ENCODE measurements at places on chromosomes 4 and X. TPM values are rescaled to one million over a fixed set of nuclear protein-coding genes. Genes with fewer than 3 reads are reported as not detected.

Gene MID2
- 48.8 TPM for total RNA-seq

- DNase-seq = no peak
Observed at GRCh38 chrX:135591871-135592270, 71.4 kb downstream of the INTS6L start.

- no peak for DNase-seq
Observed at GRCh38 chr4:85028910-85029309, 62.4 kb upstream of the WDFY3 start.

Gene BTC
- 2.6 TPM for total RNA-seq

DNA sequence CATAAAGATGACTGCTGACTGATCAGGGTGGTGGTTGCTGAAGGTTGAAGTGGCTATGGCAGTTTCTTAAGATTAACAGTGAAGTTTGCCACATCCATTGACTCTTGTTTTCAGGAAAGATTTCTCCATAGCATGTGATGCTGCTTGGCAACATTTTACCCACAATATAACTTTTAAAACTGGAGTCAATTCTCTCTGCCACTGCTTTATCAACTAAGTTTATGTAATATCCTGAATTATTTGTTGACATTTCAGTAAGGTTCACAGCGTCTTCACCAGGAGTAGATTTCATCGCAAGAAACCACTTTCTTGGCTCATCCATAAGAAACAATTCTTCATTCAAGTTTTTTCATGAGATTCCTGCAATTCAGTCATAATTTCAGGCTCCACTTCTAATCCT is 166.5 kb upstream of the SPRY1 start:
- DNase-seq = no peak

- DNase-seq = no peak
Observed at GRCh38 chr4:185721190-185722028, 90.6 kb downstream of the SORBS2 start.

GRCh38 chr4:151990201-151990600 is 229.4 kb upstream of the GATB start:
- no peak for DNase-seq

GRCh38 chr4:105430811-105431210 is 43.1 kb downstream of the PPA2 start:
- no peak for DNase-seq

DNA sequence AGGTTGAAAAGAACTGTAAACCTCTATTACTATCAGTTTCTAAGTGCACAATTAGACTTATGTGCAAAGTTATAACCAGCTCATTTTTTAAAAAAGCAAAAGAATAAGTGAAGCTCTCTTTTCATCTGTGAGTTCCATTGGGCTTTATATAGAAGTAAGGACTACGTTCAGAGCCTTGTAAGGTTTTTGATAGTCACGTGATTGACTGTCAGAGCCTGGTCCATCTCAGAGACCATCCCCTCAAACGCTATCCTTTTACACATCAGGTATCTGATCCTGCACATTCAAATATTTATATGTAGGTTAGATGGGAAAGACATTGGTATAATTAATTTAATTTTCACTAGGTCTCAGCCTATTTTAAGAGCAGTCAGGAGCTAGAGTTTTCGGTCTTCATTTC is 279.3 kb downstream of the INPP4B start:
- no peak for DNase-seq

- DNase-seq = no peak
Observed at GRCh38 chr4:142913034-142913433, 66.9 kb upstream of the INPP4B start.

GRCh38 chrX:155330992-155331391 is 3.4 kb downstream of the CLIC2 start:
- no peak for DNase-seq

Gene MYL5
- not detected for total RNA-seq

Gene UGT2B10
- not detected for total RNA-seq

GRCh38 chr4:164138521-164138920 is 615.4 kb upstream of the SMIM31 start:
- no peak for DNase-seq

DNA sequence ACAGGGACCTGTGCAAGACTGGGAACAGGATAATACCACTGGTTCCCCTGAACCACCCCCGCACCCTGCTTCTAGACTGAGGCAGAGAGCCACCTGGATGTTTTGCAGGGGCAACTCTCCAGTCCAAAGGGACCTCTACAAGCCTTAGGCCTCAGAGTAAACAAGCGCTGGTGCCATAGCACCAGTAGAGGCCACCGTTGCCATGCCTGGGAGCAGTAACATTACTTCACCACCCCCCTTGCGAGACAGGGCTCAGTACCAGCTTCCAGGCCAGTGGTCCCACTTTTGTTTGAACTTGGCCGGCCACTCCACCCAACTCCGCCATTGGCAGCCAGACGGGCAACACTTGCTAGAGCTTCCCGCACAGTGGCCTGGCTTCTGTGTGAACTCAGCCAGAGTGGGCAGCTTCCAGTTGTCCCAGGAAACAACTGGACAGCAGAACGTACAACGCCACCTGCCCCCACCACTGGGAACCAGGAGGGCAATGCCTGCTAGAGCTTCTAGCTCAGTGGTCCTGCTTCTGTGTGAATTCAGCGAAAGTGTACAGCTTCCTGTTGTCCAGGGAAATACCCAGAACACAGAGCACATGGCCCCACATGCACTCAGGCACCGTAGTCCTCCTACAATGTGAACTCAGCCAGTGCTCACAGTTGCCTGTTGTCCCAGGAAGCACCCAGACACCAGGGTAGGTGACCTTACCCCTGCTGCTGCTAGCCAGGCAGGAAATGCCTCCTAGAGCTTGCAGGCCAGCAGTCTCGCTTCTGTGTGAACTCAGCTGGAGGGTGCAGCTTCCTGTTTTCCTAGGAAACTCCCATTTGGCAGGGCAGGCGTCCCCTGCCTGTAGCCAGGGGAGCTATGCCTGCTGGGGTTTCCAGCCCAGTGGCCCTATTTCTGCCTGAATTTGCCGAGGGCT is 39.9 kb upstream of the PCDH19 start:
- no peak for DNase-seq

- no peak for DNase-seq
Observed at GRCh38 chr4:70505151-70505748, 13.1 kb upstream of the AMTN start.

Gene TCEAL3
- 120 TPM for total RNA-seq

Gene SSX2B
- not detected for total RNA-seq

GRCh38 chr4:63777601-63778000 is 631.6 kb downstream of the TECRL start:
- no peak for DNase-seq

DNA sequence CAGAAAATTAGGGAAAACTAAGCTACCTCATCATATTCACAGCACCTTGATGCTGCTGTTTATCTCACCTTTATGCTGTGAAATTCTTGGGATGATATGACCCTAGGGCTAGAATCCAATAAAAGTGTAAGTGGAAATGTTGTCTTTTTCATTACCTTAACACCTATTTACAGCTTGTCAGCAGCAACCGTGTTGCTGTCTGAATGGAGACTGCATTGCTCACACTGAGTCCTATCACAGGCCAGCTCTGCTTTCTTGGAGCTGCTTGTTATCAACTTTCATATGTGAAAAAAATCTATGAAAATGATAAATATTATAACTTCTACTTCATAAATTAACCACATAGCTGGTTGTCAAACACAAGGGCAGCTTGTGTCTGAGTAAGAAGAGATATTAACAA is 789.5 kb downstream of the TECRL start:
- DNase-seq = no peak

Gene SLC39A8
- 38.6 TPM for total RNA-seq

DNA sequence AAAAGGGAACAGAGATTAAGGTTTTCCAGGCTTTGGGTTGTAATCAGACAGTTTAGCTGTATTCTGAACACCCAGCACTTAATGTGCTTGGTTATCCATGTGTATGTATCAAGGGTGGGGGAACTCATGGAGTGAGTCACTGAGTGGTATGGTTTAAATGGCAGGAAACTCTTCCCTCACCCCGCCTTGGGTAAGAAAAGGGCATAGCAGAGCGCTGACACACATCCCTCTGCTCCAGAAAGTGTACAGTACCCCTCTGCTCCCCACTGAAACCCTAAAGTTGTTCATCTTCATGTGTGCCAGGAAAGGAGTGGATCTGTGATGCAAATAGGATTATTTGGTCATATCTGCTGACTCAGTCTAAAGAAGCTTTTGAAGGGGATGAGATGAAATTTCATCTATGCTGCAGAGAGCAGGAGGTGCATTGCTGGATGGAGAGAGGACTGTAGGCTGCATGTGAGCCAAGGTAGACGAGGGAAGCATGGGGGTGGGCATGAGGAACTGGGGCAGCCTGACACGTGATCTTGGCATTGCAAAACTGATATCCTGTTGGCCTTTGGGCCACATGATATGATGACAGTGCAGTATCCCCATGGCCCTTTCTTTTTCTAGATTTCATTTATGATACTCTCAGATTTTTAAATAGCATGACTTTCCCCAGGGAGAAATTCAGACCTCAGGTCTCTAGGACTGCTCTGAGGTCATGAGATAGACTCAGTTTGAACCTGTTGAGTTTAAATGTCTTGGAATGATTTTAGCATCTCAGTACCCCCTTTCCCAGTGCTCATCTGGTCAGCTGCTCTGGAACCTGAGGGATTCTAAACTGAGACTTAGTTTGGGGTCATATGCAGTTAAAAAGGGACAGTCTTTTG is 84.8 kb downstream of the TMEM164 start:
- no peak for DNase-seq

DNA sequence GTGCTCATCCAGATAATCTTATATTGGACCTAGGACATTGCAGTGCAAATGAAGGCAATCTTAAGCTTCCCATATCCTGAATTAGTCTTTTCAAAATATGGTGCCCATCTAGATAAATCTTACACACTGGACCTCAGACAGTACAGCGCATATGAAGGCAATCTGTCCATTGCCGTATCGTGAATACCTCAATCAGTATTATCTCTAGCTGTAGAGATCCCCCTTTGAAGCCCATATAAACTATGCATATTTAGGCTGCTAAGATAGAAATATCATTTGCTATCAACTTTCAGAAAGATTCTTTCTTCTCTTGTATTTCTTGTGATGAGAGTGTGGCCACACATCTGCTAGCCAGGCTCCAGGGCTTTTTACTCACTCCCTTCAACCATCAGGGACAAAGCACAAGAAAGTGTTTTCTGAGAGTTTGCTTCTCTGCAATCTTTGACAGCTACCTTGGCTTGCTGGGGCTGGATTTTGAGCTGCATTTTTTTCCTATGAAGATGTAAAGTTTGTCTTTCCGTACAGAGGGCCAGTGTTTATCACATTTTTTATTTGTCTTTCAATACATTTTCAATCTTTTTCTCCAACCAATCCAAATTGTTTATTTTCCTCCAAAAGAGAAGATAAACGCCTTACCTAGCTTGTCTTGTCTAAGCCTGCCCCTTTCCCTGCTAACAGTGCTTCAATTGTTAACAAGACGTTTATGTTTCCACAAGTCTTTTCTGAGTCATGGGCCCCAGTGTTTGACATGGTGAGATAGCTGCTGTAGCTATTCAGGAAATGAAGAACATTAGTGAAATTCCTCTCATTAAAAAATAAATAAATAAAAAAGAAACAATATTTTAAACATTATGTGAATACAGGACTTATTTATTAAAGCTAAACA is 57.6 kb upstream of the FAT1 start:
- DNase-seq = no peak

GRCh38 chr4:107348188-107349050 is 312.3 kb upstream of the DKK2 start:
- no peak for DNase-seq

Gene RAP2C
- 86.6 TPM for total RNA-seq
